NCI-H1092 (cell line): ENCODE measurements at places on chromosomes 12 and 14.

- DNase-seq: no peak
These were observed 136.1 kb upstream of the MAP1LC3B2 start for GRCh38 chr12:116423094-116423493.

- DNase-seq: no peak
These were observed 75.2 kb upstream of the DNM1L start for GRCh38 chr12:32603858-32604257.

- DNase-seq: no peak
These were observed 30.7 kb downstream of the GRIP1 start for GRCh38 chr12:66648033-66648735.

- no peak for DNase-seq
These were observed 219.2 kb downstream of the MSRB3 start for GRCh38 chr12:65497660-65498059.

DNA sequence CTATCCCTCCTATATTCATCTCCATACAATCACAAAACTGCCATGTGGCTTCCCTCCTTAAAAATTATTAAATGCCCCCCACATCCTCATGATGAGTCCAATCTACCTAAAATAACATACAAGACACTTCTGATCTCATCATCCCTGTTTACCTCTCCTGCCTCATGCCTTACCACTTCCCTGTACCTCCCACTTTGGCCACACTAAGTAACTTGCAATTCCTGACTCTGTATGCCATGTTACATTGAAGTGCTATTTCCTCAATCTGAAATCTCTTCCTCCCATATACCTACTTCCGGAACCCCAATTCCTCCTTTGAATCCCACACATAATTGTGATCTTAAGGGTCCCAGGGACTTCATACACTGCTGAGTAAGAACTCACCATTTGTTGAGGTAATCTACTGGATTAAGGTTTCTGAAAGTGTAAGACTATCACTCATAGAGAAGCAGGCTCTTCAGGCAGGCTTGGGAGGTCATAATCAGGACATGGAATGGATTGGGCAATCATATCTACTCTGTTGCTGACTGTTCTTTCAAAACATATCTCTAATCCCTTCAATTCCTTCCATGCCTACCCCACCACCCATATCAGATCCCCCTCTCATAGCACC lies 117.6 kb upstream of the PLEKHG7 start:
- DNase-seq: no peak

DNA sequence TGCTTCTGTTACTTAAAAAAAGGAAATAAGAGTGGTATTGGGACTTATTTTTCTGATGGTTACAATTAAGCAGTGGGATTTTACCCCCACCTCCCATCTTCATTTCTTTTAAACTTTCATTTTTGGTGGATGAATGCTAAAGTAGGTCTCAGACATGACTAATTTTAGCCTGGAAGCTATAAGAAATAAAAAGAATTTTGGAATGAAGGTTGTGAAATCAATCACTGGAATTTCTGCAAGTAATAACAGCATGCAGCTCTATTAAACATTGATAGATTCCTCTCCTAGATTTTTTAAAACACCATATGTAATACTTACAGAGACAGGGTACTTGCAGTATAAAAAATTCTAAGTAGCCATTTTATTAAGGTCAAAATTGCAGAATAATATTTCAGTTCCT lies 164.2 kb upstream of the CLEC14A start:
- no peak for DNase-seq

DNA sequence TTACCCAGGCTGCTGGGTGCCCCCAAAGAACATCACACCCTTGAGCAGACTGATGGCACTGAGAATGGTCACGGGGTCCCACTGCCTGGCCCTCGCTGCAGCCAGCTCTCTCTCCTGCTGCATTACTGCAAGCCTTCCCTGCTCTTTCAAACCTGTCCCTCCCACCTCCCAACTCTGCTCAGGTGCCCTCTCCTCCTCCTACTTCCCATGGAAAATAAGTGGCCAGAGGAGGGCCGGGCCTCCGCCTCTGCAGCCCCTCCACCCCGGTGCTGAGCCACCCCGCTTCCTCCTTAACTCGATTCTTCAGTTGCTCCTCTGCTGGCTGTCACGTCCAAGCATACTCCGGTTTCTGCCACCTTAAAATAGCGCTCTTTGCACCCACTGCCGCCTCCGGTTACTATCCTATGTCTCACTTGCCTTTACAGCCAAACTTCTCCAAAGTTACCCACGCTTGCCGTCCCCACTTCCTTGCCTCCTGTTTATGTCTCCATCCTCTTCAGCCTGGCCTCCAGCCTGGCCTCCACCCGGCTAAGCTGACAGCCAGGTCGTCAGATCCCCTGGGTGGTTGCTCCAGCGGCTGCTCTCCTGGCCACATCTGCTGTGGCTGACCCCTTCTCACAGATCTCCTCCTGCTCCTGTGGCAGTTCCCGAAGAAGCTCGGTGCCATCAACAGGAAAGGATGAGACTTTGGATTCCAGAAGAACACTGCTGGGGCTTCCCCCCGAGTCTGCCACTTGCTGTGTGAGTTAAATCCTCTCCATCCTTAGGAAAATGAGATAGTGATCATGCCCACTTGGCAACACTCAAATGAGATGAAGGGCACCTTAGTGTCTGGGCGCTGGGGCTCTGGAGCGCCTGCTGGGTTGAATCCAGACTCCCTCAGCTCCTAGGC lies 7.7 kb downstream of the SMIM41 start:
- DNase-seq: no peak

GRCh38 chr14:96698960-96699539 lies 98.1 kb upstream of the VRK1 start:
- DNase-seq: no peak

DNA sequence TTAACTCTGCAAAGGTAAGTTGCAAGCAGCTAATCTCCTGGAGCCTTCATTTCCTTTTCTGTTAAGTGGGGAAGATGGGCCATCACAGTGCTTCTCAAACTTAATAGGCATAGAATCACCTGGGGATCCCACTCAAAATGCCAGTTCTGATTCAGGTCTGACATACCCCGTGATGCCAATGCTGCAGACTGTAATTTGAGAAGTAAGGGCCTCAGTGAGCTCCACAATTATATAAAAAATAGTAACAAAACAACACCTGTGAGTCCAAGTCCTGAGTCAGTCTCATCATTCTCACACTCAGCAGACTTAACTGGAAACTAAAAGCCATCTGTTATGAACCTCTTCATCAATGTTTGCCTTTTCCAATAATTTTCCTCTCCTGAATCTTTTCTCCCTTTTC lies 10.8 kb upstream of the PSMA6 start:
- no peak for DNase-seq

GRCh38 chr14:73265721-73266046 lies 28.4 kb downstream of the PAPLN start:
- DNase-seq: no peak

DNA sequence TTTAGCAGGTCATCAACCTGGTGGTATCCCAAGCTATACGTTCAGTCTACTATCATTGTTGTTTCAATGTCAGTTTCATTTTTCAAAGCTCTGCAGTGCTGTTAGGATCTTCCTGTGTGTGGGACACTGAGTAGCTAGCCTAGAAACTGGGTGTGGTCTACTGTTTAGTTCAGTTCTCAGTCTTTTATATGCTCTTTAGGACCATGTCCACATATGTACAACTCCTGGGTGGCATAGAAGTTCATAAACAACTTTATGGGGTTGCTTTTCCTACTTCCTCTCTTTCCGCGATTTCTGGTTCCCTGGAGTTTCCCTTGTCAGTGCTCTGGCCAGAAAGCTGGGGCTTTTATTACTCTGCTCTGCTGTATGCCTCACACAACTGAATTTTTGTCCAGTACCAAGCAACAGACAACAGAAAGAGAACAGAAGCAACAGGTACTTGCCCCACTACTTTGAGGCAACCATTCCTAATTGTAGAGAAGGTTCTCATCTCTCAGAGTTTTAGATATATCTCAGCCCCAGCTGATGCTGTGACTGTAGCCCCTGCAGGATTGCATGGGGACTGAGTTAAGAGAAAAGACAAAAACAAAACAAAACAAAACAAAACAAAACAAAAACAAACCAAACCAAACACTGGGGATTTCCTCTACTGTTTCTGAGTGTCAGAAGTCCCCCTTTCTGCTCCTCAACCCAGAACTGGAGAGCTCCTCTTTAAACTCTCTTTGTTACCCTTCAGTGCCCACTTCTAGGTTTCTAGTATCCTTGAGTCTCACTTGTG lies 30.3 kb downstream of the MIS18BP1 start:
- no peak for DNase-seq

DNA sequence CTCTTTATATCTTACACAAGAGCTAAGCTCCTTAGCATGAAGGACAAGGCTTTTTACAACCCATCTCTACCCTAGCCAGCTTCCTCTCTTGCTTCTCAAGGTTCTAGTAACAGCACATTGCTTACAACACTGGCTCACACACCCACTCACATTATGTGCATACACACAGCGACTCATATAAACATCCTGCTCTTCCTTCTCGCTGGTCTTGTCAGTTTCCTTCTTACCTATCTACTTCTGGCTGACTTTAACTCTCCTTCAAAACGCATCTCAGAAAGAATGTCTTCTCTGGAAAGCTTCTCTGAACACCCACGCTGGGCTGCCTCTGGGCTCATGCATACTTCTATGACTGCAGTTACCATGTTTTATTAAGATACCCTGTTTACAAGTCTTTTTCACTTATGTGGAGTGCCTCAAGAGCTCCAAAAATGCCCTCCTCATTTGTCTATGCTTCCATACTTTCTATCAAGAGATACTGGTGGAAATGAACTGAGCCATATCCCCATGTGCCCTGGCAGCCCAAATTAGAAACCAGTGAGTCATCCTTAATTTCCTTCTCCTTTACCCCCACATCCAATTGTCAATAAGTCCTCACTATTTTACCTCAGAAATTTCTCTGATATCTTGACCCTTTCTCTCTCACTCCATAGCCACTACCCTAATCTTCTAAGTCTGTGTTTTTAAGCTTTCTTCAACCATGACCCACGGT lies 126.9 kb upstream of the KRAS start:
- no peak for DNase-seq

DNA sequence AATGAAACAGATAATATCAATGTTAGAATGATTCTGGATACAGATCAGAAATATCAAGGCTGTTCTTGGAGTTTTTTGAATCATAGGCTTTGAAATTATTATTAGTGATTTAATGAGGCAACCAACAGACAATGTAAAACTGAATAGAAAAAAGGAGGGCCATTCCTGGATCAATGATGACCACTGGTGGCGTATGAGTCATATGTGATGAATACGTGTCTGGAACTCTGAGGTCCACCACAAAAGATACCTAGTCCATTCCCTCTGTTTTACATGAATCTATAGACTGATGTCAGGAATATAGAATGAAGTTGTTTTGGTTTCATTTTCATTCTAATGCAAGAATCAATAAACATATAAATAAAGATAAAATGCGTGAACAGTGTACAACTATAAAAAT lies 78.3 kb upstream of the RTL1 start:
- no peak for DNase-seq

DNA sequence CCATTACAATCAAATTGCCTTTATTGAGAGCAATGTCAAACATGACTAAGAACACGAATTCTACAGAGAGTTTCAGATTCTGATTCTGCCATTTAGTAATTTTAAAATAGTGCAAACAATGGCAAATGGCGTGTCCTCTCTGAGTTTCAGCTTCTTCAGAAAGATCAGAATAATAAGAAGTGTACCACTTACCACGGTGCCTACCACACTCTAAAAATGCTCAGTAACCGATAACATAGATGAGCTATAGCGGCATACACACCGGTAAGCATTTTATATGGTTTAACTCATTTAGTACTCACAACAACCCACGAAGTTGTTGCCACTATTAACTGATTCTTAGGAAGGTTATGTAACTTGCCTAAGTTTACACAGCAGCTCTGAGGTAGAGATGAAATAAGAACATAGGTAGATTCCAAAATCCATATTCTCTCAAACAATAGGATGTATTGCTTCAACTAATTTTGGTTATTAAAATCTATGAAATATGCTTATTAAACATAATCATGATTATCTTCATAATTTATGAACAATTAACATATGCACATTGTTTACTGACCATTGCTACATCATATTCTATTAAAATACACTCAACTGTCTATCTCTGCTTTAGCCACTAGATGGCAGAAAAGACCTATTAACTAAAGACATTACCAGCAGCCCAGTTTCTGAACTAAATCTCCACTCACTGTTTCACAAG lies 38.3 kb downstream of the SLC6A15 start:
- peak; percentile 3 for DNase-seq

DNA sequence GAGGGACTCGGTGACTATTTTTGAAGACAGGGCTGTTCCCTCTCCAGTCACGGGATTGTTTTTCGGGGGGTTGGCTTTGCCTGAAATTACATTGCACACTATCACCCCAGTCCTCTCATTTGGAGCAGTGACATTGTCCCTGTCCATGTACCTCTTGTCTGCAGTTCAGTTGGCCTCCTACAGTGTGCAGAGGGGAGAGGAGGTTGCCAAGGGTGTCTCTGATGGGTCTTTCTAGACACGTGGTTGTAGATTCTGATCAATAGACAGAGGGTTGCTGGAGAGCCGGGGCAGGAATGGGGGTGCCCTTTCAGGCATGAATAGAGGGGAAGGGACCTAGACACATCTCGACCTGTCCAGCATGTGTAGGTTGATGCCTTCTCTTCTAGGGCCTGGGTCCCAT lies 1.2 kb downstream of the TMEM120B start:
- DNase-seq: no peak

DNA sequence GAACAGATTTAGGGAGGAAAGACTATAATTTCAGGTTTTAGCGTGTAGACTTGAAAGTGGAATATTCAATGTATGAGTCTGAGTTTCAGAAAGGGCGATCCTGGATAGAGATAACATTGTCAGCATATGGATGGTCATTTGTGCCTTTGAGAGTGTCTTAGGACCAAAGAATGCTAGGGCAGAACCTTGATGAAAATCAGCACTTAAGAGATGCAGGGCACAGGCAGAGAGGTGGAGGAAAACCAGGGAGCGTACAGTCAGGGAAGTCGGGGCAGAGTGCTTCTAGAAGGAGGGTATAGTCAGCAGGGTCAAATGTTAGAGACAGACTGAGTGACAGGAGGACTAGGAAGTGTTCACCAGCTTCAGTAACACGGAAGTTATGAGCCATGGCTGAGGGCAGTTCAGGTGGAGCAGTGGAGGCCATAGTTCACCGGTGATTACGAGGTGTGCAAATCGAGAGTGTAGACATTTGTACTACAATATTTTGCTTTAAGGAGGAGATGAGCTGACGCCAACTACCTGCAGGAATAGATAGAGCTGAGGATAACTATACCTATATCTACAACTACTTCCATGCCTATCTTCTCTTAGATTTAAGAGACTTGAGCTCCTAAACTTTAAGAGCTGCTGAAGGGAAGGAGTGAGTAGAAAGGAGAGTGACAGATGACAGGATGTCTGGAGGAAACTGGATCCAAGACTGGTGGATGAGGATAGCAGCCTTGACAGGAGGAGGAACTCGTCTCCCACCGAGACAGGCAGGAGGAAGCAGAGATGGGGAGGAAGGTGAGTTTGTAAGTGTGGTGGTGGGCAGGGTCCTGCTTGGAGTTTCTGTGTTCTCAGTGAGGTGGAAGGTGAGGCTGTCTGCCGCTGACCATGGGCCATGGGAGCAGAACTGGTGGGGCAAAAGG lies 6.5 kb downstream of the CBLN3 start:
- DNase-seq: no peak

- no peak for DNase-seq
These were observed 55.6 kb downstream of the FNTB start for GRCh38 chr14:65042296-65042695.
